Esophagus squamous epithelium (tissue), 5 donors: ENCODE measurements at places on chromosomes 1 and 21.

DNA sequence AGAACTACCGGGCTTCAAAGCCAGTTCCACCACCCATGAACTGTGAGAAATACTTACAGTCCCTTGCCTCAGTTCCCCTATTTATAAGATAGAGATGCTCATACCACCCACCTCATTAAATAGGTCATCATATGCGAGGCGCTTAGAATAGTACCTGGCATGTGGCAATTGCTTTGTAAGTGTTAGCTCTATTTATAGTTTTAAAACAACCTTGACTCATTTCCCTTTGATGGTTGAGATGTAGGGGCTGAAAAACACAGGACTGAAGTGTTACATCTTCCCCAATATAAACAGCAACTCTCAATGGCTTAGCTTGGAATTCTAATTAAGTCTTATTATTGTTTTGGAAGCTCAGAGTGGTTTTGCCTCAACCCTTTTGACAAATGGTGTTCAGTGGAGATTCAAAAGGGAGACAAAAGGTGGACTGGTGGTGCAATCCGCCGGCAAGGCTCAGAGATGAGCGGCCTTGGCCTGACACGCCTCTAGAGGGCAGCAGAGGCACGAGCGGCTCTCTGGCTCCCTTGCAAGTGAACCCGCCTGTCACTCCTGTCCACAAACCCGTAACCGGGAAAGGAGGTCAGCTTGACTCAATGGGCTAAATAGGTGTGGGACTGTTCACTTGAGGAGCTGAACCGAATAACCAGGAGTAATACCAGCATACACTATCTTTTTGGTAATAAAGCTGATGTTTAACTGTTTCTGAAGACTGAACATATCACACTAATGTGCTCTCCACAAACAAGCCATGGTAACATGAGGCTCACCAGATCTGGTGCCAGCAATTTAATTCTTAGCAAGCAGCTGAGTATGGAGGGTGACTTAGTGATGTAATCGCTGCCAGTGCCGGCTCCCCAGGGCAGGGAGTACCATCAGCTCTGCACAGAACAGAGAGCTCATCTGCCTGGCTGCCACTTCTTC is 19.5 kb upstream of the SMYD2 start:
- DNase-seq: no peak

DNA sequence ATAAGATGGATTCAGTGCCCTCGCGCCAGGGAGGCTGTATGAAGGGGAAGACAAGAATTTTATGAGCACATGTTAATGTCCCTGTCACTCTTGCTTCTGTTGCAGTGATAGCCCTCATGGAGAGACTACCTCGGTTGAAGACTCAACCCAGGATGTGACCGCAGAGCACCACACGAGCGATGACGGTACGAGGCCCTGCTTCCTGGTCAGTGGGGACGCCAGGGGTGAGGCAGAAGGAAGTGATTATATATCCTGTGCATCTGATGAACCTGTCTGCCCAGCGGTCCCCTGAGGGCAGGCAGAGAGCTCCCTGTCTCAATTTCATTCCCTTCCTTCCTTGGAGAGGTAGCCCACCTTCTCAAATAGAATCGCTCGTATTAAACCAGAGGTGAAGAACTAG is 20.0 kb upstream of the IKBKE start:
- no peak for DNase-seq

DNA sequence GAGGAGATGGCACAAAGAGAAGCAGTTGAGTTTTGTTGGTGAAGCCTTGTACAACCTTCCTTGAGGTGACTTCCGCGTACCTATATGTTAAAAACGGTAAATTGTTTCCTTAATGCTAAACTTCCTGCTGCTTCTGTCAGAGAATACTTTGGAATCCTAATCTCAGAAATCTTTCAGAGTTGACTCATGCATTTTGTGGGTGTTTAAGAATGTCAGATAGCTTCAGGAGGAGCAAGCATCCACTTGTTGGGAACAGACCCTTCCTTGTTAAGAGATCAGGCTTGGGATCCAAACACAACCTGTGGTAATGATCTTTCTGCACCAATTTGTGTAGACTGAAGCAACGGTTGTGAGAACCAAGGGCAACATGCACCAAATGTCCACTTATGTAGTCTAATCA is 29.5 kb downstream of the AK4 start:
- no peak for DNase-seq

GRCh38 chr21:40118527-40118926 is 251.3 kb downstream of the PCP4 start:
- no peak for DNase-seq

DNA sequence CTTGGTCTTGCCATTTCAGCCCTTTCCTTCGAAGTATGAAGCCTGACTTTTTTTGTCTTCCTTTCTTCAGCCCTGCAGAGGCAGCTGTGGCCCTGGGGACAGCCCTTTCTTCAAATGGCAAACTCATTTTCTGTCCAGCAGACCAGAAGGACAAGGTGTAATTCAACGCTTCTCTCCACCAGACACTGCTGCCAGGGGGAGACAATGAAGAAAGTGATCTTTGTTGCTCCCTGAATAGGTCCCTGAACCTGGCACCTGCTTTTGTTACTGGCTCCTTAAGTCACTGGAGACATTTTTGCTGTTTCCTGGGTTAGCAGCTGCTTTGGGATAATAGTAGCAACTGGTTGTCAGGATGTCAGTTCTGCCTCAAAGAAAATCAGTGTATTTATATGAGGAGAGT is 50.8 kb upstream of the MACF1 start:
- DNase-seq: no peak

DNA sequence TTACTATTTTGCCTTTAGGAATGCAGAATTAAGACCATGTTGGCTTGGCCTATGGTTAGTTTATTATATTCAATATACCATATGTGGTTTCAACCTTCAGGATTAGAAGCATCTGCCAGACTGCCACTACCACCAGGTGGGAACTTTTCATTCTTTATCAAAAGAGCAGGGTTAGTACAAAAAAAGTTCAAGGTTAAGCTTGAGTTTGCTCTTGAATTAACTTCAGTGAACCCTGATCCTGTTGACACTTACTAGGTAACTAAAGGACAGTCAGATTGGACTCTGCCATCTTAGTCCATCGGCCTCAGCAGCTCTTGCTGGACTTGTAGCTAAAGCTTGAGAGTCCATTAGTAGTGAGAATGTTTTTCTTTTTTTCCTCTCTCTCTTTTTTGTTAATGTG is 22.1 kb downstream of the CLIC4 start:
- DNase-seq: no peak

GRCh38 chr1:199490769-199491527 is 536.6 kb upstream of the NR5A2 start:
- no peak for DNase-seq

DNA sequence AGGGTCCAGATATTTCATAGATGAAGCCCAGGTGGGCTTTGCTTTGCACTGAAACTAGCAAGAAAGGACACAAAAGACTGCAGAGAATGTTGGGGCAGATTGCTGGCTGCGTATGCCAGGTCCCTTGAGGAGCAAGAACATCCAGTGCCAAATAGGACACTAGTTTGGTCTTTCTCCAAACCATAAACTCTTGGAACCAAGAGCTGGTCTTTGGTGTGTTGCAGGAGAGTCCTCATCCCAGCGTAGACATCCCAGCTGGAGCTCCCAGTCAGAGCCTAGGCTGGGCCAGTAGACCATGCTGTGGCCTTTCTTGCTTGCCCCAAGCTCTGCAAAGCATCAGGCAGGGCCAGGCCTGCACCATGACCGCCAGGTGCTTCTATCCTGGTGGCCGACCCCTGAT is 87.5 kb downstream of the ATP5PO start:
- DNase-seq: no peak

DNA sequence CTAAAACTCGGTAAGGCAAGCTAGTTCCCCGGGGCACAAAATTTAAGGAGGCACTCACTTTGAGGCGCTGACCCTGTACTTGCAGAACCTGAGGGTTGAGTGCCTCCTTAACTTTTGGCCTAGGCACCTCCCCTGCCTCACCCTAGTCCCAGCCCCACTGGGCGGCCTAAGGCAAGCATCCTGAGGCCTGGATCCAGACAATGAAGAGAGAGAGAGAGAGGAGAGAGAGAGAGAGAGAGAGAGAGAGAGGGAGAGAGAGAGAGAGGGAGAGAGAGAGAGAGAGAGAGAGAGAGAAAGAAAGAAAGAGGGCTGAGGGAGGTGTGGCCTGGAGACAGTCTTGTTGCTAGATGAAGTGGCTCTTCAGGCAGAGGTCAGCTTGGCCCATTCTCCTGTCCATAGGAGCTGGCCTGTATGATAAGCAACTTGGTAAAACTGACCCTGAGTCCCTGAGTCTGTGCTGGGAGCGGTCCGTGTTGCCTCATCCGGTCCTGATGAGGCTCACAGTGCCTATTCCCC is 7.4 kb upstream of the LRRN2 start:
- DNase-seq: no peak

DNA sequence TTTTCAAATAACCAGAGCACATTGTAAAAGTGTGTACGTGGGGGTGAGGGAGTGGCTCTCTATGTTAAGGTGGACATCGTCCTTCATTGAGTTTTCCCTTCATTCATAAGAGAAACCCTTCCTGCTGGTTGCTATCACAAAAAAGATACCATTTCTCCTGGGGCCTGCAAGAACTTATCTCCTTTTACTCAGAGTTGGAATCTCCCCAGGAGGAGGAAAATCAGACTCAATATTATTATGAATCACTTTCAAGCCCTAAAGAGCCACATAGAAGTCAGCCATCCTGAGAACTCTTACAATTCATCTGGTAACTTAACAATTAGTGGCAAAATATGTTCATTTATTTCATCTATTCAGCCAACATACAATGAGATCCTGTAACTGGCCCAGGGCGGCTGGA is 27.1 kb upstream of the TGFBR3 start:
- DNase-seq: no peak

DNA sequence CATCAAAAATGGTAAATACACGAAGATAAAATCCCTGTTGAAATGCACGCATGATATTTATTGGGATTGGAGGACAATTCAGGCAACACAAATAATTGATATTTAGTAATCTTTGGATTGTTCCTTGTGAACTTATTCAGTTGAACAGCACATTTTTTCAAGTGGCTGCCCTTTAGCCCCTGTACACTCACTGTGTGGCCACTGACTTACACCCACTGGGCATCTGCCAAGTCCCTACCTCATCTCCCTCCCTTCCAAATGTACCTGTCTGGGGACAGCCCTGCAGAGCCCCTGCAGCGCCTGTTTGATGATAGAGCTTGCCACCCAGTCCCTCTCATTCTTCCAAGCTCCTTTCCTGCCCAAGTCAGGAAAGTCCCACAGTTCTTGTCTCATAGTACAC is 154.3 kb downstream of the GLUL start:
- no peak for DNase-seq

GRCh38 chr1:201845331-201846083 is 16.6 kb downstream of the IPO9 start:
- no peak for DNase-seq

DNA sequence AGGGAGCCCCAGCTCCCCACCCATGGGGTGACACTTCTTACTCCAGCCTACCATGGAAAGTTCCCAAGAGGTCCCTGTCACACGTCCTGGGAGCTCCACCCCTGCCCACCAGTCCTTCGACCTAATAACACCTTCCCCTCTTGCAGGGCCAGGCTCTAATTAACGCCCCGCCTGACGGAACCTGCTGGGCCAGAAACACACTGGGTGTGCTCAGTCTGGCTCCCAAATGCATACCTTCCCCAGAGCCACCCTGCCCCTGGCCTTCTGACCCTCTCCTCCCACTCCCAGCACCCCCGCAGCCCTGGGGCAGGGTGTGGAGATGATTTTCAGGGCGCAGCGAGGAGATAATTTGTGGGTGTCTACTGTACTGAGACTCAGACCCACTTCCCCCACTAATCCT is 20.6 kb downstream of the PGLYRP3 start:
- DNase-seq: no peak

- no peak for DNase-seq
These were observed 677 bp downstream of the AGPAT3 start for GRCh38 chr21:43865540-43866259.

- no peak for DNase-seq
These were observed 102.2 kb upstream of the JUN start for GRCh38 chr1:58885998-58886397.

- DNase-seq: no peak
These were observed 5.0 kb upstream of the PLXNA2 start for GRCh38 chr1:208248991-208249696.

DNA sequence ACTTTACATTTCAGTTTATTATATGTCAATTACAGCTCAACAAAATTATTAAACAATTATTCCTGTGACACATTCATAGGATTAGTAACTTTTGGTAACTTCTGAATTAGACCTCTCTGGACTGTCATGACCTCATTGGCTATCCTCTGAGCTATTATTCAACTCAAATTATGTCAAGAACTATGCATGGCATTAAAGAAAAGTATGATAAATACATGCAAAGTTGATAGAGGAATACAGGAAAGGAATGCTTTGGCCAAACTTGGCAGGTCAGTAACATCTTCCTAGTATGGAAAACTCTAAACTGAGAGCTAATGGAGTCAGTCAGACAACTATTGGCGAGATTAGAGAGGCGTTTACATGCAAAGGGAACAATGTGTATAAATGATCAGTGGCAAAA is 158.4 kb downstream of the DUSP10 start:
- DNase-seq: no peak

GRCh38 chr1:172818841-172819527 is 160.1 kb downstream of the FASLG start:
- peak; percentile 10 for DNase-seq

DNA sequence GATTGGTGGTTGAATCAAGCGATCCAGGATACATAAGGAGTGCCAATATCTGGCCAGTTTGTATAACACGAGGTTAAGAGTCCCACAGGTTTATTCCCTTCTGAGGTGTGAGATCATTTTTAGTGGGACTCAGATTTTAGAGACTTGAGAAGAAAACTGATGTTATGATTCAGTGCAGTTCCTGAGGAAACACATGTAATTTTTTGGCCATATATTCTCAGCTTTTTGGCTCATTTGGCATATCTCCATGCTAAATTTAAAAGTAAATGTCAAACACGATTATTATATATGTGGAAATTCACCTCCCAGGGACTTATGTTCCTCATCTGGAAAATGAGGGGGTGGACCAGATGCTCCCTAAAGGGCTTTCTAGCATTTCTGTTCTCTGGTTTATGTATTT is 39.2 kb upstream of the SERBP1 start:
- DNase-seq: no peak

DNA sequence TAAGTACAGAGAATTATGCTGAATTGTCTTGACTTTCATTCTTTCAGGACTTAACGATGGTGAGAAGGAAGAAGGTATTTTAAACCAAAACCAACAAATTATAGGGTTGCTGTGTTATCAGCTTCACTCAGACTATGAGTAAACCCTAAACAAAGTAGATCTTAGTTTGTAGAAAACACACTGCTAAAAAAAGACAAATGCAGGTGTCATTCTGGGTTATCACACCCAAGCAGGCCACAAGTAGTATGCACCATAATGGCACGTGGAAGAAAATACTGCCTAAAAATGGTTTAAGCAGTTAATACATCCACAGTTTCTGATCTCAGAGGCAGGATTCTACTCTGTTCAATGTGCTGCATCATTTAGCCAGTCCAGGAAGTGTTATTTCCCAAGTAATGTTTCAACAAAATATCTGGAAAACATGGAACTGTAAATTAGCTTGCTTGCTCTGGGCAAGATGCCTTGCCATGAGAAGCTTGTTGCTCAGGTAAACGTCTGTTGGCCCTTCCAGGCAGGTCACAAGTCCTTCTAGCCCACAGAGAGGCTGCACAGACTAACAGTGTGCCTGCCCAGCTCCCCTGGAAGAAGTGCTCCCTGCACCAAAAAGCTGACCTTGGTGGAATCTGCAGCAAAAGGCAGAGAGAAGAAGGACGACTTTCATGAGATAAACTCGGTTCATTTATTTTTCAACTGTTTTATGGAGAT is 4.1 kb downstream of the DIPK1A start:
- DNase-seq: no peak
